IMR-90 (cell line): ENCODE measurements at places on chromosomes 3 and 15. TPM values are rescaled to one million over a fixed set of nuclear protein-coding genes. Genes with fewer than 3 reads are reported as not detected.

DNA sequence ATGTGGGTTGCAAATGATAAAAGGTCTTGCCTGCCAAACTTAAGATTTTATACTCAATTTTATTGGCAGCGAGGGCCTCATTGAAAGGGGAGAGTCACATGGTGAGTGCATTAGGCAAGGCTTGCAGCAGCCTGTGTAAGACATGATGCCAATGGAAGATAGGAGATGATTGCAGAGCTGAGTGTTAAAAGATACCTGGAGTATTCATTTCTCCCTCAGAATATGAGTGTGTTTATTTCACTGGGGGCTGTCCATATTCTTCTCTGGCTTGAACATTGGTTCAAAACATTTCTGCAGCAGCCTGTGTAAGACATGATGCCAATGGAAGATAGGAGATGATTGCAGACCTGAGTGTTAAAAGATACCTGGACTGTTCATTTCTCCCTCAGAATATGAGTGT is 165.2 kb upstream of the NUDT16 start:
- no peak for DNase-seq

DNA sequence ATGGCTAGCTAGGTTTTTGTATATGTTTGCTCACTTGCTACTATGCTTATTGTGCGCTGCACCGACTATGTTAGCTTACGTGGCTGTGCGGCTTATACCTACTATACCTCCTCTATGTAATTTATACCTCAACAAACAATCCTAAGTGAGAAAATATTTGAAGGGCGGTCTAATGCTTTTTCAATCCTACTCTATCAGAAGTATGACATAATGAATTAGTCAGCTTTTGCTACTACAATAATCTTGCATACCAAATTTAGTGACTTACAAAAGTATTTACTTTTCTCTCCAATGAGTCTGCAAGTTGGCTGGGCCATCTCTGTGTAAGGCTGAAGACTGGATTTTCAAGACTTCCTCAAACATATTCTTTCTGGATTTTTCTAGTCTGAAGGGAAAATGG is 391.2 kb upstream of the NECTIN3 start:
- DNase-seq: peak; percentile 64

DNA sequence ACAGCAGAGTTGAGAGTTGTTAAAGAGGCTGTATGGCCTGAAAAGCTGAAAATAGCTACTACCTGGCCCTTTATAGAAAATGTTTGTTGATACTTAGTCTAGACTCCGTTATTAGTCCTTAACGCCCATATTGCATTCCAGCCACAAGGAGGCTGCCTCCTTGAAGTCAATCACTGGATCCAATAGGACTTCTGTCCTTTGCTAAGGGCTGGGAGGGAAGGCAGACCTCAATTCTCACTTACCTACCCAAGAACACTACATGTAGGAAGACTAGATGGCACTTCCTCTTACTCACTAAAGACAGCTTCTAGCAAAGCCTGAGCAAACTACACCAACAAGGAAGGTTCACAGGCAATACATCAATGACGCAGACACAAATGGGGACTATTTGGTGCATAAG is 139.5 kb upstream of the HACD2 start:
- peak; percentile 52 for DNase-seq

Gene ZNF80
- not detected in 2 replicates for total RNA-seq
